NCI-H1105 (cell line): ENCODE measurements at places on chromosomes 1 and 21.
A peak's percentile ranks its signal among the peaks of the same experiment; 100 is the strongest.

GRCh38 chr21:35768187-35768586, 292.1 kb downstream of the SETD4 start:
- DNase-seq, result no peak

DNA sequence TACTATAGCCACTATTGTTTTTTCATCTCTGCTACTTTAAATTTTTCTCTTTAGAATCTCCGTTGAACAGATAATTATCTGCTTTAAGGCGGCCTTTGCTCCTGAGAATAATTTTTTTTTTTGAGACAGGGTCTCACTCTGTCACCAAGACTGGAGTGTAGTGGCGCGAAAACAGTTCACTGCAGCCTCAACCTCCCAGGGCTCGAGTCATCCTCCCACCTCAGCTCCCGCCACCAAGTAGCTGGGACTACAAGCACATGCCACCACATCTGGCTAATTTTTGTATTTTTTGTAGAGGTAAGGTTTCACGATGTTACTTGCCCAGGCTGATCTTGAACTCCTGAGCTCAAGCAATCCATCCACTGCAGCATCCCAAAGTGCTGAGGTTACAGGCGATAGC, 28.6 kb downstream of the TRIT1 start:
- DNase-seq, result no peak

DNA sequence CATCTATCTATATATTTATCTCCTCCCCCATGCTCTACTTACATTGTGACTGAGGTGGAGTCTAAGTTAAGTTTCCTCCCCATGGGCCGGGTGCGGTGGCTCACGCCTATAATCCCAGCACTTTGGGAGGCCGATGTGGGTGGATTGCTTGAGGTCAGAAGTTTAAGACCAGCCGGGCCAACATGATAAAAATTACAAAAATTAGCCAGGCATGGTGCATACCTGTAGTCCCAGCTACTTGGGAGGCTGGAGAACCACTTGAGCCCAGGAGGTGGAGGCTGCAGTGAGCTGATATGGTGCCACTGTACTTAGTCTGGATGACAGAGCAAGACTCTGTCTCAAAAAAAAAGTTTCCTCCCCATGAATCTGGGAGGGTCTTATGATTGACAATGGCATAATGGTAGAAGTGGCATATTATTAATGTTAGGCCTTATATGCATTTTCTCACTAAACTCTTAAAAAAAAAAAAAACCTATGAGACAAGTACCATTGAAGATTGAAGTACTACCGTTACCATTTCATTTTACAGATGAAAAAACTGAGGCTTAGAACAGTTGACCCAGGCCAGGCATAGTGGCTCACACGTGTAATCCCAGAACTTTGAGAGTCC, 11.2 kb downstream of the F11R start:
- DNase-seq, result no peak

- DNase-seq, result no peak
Observed at GRCh38 chr1:11842154-11843041, 5.2 kb downstream of the NPPA start.

- DNase-seq, result no peak
Observed at GRCh38 chr1:103901072-103901471, 151.4 kb downstream of the AMY1C start.

GRCh38 chr1:202090994-202091393, 31.7 kb upstream of the GPR37L1 start:
- DNase-seq, result no peak

DNA sequence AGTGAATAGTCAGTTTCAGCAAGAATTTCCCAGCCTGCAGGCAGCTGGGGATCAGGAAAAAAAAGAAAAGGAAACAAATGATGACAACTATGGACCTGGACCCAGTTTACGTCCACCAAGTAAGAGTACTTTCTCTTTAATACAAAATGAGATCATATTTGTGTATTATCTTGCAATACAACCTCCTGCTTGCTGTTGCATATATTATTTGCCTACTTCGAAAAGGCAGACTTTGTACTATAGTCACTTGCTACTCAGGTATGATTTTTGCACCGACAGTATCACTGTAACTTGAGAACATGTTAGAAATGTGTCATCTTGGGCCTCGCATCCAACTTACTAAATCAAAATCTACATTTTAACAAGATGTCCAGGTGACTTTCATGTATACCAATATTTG, 30.4 kb downstream of the PRRC2C start:
- no peak for DNase-seq

DNA sequence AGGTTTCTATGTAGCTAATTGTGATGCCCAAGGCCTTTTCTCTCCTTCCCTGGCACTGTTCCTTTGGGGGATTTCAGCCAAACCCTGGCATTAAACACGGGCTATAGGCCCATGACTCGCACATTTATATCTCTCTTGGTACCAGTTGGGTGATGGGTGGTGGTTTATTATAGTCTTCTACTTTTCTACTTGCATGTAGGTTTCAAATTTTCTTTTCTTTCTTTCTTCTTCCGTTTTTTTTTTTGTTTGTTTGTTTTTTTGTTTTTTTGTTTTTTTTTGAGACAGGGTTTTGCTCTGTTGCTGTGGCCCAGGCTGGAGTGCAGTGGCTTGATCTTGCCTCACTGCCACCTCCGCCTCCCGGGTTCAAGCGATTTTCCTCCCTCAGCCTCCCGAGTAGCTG, 1.1 kb downstream of the IL10RB start:
- no peak for DNase-seq

- DNase-seq, result no peak
Observed at GRCh38 chr1:221381910-221382623, 359.8 kb downstream of the DUSP10 start.

DNA sequence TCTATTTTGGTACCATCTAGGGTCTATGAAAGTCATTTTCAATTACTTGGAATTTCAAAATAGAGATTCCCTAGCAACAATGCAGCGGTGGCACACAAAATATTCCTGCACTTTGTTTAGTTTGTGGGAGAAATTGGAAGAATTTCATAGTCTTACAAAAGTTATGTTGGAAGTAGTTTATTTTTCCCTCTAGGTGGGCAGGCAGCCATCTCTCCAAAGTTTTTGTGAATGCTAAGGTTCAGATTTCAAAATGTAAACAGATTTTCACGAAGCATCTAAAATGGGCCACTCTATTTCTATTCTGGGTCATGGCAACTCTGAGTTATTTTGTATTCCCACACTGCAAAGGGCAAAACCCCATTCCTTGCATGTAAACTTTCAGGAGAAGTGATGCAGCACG, 8.0 kb downstream of the SMCP start:
- DNase-seq, result no peak

GRCh38 chr1:229671310-229671709, 45.3 kb downstream of the URB2 start:
- no peak for DNase-seq

GRCh38 chr1:166865926-166866325, 10.1 kb downstream of the TADA1 start:
- DNase-seq, result no peak

DNA sequence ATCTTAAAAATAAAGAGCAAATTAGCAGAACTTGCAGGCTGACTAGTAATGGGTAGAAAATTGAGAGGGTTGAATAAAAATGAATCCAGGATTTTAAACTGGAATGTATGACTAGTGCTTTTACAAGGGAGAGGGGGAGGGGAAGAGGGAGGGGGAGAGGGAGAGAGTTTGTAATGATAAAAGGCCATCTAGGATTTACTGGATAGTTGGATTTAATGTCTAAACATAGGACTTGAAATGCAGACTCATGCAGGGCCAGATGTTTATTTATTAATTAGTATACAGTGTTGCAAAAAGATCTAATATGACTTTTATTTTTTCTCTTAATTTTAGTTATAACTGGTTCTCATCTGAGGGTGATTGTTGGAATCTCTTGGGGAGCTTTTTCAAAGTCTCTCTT, 4.3 kb downstream of the ZNF326 start:
- no peak for DNase-seq

DNA sequence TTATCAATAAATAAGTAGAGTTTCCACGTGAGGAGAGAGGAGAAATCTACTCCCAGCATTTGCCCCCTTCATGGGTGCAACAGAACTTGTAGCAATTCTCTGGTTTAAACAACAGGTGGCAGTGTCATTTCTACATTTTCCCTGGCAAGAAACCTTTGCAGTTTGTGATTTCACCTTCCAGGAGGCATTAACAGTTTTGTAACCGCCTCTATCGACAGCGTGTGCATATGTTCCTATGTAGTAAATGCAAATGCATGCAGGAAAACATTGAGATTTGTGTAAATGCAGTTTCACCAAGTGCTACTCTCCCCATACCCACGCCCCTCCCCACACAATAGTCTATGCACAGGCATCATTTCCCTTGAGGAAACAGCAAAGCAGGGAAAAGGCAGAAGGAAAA, 494.7 kb downstream of the SMYD3 start:
- peak; percentile 8 for DNase-seq

DNA sequence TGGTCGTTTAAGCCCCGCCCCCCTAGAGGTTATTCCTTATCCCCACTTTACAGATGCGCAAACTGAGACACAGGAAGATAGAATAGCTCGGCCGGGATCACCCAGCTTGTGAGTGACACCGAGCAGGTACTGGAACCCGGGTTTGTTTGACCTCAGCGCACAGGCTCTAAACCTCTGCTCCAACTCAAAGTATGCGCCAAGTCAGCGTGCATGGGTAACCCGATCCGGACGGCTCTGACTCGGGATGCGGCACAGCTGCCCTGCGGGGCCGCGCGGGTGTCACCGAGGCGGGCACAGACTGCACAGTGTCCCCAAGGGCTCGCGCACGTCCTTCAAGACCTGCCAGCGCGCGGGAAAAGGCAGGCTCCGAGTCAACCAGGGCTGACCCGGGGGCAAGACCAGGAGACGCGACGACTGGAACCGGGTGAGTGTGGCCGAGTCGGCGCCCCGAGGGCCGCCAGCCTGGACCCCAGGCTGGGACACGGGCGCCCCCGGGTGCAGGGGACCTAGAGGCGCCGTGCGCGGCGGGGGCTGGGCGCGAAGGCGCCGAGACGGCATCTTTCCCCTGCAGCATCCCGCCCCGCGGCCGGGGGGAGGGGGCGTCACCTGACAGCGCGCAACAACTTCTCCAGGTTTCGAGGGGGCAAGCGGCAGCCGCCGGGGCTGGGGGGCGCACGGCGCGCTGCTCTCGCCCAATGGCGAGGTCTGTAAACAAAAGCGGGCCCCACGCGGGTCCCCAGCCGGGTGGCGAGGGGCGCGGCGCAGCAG, 101.9 kb upstream of the SOD1 start:
- peak; percentile 51 for DNase-seq

DNA sequence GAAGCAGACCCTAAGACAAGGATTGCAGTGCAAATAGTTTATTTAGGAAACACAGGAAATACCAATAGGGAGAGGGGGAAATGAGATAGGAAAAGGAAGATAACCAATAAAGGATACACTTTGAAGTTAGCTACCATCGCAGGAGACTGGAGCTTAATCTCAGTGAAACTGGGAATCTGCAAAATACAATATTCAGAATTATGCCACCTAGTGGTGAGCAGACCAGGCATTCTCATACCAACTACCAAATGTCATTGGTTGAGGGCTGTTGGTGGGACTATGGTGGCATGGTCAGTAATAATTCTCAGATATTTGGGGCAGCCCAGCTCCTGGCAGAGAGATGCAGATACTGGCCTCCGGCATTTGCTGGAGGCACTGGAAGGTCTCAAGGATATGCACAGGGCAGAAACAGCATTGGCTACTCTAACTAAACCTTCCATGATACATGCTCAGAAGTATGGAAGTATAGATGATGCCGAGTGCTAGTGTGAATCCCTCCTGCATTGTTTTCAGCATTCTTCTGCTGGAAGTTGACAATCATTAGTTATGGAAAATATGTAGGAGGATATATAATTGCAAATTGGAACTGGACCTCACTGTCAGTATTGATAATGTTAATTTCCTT, 11.8 kb upstream of the ZFP69B start:
- DNase-seq, result peak; percentile 5

DNA sequence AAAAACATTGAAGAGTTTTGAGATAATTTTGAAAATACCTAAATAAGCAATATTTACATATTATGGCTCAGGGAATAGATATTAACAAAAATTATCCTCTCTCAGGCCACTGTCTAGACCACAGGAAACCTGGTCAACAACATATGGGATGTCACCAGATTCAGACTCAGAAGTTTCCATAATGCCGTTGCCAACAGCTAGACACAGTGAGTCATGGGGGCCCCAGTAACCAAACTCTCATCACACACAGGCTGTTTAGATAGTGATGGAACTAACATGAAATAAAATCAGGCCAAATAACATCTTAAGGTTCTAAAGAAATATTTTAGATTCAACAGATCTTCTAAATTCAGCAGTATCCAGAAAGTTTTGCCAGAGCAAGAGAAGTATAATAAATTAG, 681.7 kb upstream of the ADAMTS5 start:
- DNase-seq, result no peak

DNA sequence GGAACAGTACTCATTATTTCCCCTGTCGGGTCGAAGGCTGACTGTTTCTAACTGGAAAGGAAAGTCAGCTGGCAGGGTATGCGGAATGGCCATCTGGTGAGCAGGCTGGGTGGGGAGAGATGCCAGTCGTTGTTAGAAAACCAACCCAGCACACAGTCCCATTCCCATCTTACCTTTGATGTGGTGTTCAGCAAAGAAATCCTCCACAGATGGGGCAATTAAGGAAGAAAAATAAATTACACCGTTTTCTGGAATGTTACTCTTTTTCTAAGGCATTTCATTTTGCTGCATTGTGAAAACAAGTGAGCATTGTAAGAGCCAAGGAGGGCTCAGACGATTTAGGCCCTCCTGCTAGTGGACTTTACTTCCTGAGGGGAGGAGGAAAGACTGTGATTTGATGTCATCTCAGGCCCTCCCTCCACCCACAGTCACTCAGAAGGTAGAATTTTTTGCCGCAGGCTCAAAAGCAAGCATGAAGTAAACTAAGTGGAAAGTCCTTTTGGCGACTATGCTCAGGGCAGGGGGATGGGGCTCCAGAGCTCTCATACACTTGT, at the start of gene SLC16A4:
TSS of gene SLC16A4 (minus strand) at position 335 of the 554 bp plus-strand sequence. CDS start 1,703 bp downstream, outside the sequence.
- no peak for DNase-seq
